Osteocyte (in vitro differentiated cells): ENCODE measurements at places on chromosomes 13 and 19. TPM values are rescaled to one million over a fixed set of nuclear protein-coding genes. Genes with fewer than 3 reads are reported as not detected.

GRCh38 chr19:43320546-43320945 lies 32.9 kb upstream of the CD177 start:
- no peak for DNase-seq

DNA sequence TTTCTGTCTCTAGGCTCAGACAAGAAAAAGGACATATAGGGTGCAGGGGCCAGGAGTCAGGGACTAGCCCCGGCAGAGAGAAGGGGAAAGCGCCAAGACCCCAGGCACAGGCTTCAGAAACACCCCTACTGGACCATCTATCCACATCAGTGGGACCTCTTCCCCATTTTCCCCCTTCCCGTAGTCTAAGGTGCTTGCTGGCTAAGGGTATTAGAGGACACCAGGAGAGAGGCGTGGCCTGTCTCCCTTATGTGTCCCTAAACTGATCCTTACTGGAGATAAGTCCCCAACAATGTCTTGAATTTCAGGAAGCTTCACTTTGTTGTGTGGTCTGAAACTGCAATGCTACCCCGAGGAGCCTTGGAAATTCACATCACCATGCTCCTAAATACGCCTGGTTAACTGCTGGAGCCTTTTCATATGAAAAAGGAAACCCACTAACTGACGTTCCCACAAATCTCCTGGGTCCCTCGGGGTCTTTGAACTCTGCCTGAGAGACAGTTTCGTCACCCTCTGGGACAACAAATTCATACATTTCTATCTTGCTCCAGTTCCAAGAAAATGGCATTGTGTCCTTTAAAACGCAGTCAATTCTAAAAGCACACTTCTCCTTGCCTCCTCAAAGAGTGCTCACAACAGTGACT lies 197.7 kb downstream of the COL4A1 start:
- DNase-seq = no peak

Gene AKT1S1
- 59.7 and 61.2 TPM in 2 replicates for total RNA-seq

GRCh38 chr19:47507012-47507411 lies 7.9 kb downstream of the NAPA start:
- DNase-seq = no peak

DNA sequence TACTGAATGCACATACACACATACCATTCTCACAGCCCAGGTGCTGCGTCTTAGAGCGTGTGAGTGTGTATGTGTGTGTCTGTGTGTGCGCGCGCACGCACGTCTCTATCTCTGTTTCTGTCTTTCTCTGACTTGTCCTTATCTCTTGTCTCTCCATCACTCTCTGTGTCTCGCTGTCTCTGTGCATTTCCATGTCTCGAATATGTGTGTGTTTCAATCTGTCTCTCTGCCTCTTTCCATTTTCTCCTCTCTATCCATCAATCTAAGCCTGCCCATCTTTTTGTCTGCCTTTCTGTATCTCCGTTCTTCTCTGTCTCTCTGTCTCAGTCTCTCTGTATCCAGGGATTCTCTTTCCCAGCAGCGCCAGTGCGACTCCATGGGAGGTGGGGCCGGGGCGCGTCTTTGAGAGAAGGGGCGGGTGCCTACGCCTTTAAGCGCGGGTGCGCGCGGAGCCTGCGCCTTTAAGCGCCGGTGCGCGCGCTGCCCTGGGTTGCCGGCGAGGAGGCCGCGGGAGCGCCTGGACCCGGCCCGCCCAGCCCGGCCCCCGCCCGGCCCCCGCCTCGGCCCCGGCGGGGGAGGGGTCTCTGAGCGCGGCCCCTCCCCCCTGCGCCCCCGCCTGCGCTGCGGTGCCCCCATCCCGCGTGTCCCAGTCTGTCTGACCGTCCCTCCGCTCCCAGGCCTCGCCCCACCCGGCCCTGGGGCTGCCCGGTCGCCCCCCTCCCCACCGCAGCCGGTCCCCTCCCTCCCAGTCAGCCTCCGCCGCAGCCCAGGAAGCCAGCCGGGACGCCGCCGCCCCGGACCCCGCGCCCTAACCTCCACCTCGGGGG lies at the start of gene LRFN3:
TSS of gene LRFN3 (plus strand) at position 464 of the 827 bp plus-strand sequence. CDS start 3,052 bp downstream, outside the sequence.
- peak; percentile 88 for DNase-seq

GRCh38 chr19:18666317-18666716 lies 17.2 kb upstream of the CRTC1 start:
- no peak for DNase-seq

- DNase-seq = no peak
Observed at GRCh38 chr19:13556552-13556951, 50.3 kb upstream of the CACNA1A start.

DNA sequence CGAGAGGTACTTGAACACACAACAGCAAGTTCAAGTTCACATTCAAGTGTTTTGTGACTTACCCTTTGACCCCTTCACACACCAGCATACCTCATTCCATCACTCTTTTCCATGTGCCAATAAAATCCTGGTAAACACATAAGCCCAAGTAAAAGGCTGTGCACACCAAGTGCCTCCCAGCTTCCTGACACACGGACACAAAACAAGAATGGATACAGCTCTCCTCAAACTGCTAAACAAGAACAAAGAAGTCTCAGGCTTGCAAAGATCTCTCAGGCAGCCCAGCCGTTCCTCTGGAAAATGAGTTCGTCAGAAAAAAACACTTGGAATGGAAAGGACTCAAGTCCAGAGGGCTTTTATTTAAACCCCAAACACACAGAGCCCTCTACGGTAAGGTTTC lies 83.7 kb downstream of the NUFIP1 start:
- no peak for DNase-seq

Gene KIR2DL3
- not detected in 2 replicates for total RNA-seq
